GM23248 (cell line): ENCODE measurements at places on chromosomes 2 and 18.

DNA sequence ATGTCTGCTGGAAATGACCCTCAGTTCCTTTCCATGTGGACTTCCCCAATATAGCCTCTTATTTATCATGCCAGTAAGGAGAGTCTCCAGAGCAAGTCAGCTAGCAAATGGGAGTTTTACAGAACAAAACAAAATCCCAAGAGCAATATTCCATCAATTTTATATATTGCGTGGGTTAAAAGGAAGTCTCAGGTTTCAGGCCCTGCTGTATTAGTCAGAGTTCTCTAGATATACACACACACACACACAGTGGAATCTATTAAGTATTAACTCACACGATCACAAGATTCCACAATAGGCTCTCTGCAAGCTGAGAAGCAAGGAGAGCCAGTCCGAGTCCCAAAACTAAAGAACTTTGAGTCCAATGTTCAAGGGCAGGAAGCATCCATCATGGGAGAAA is 102.8 kb upstream of the MAP2 start:
- DNase-seq, result peak; percentile 59
- no peak overlapping the region for H3K4me3 ChIP-seq
- H3K27ac ChIP-seq, result no peak overlapping the region
- H3K4me1 ChIP-seq, result 0 out of 2 replicates have a peak, but pooled peaks cover 3% of the 10 kb centered on the region
- H3K36me3 ChIP-seq, result no peaks in the 10 kb centered on the region
- H3K27me3 ChIP-seq, result peaks cover 10% of the 10 kb centered on the region; the same call in 1 of the 2 replicates

DNA sequence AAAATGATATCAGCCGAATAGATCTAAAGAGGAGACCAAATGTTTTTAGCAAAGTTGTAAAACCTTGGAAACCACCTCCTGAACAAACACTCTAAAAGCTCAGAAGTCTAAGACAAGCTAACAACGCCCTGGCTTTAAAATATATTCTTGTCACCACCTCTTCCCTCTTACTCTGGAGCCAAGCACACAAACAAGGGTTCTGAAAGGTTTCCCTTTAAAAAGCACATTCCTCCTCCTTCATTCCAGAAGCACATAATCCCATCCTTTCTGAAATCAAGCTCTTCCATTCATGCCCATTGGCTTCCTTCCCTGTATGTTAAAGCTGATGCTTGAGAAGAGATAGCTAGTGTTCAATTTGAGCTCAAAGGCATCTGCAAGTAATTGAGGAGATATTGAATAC is 382.0 kb downstream of the LNPK start:
- no peaks in the 10 kb centered on the region for H3K36me3 ChIP-seq
- 0 out of 2 replicates have a peak, but pooled peaks cover 5% of the 10 kb centered on the region for H3K4me1 ChIP-seq
- DNase-seq, result no peak
- H3K27ac ChIP-seq, result no peak overlapping the region
- H3K4me3 ChIP-seq, result no peak overlapping the region

- no peaks in the 10 kb centered on the region for H3K4me1 ChIP-seq
- no peaks in the 10 kb centered on the region for H3K36me3 ChIP-seq
- DNase-seq, result no peak
- H3K27ac ChIP-seq, result no peak overlapping the region
These were observed 400.6 kb upstream of the CHST9 start for GRCh38 chr18:27585602-27586173.

- H3K27me3 ChIP-seq, result no peaks in the 10 kb centered on the region
- peaks cover 27% of the 10 kb centered on the region for H3K4me1 ChIP-seq
- no peak overlapping the region for H3K4me3 ChIP-seq
These were observed 65.9 kb downstream of the SOCS6 start for GRCh38 chr18:70354771-70355170.

- H3K27ac ChIP-seq, result no peak overlapping the region
- no peak for DNase-seq
- H3K27me3 ChIP-seq, result peaks cover 51% of the 10 kb centered on the region
- H3K4me3 ChIP-seq, result no peak overlapping the region
- no peaks in the 10 kb centered on the region for H3K4me1 ChIP-seq
These were observed 122.8 kb upstream of the PXDN start for GRCh38 chr2:1867141-1867540.

DNA sequence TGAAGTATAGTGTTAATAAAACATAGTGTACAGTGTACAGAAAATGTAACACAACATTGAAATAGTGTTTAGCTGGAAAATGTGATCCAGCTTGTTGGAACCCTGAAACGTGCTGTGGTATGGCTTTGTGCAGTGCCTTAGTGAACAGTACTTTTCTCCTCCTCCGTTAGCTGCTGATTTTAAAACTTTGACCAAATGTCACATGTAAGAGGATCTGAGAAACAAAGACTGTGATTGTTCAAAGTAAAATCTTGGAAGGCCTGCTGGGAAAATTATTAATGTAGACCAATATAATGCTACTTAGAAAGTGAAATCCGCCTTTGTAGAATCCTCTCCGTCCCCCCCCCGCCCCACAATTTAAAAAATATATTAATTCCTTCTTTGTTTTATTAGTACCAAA is 911 bp upstream of the KCNJ13 start:
- no peaks in the 10 kb centered on the region for H3K4me1 ChIP-seq
- no peak overlapping the region for H3K27ac ChIP-seq
- H3K36me3 ChIP-seq, result no peaks in the 10 kb centered on the region
- no peaks in the 10 kb centered on the region for H3K27me3 ChIP-seq
- H3K4me3 ChIP-seq, result no peak overlapping the region

DNA sequence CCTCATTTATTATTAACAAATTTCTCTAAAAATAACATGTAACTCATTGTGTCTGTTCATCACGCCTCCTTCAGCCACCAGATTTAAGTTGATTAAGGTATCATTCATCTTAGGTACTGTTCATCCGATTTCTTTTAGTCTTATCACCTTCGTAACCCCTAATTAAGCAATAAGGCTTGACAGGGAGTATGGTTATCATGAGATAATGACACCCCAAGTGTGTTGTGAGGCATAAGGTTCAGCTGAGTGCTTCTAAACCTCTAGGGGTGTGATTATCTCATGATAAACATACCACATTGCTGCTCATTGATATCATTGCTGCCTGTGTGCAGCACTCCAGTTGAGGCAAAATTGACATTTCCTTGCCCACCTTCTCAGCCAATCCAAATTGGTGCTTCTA is 158.9 kb upstream of the BOD1L2 start:
- DNase-seq, result no peak
- no peaks in the 10 kb centered on the region for H3K27me3 ChIP-seq
- no peak overlapping the region for H3K27ac ChIP-seq
- H3K4me3 ChIP-seq, result no peak overlapping the region
- 0 out of 2 replicates have a peak, but pooled peaks cover 3% of the 10 kb centered on the region for H3K4me1 ChIP-seq
- no peaks in the 10 kb centered on the region for H3K36me3 ChIP-seq

DNA sequence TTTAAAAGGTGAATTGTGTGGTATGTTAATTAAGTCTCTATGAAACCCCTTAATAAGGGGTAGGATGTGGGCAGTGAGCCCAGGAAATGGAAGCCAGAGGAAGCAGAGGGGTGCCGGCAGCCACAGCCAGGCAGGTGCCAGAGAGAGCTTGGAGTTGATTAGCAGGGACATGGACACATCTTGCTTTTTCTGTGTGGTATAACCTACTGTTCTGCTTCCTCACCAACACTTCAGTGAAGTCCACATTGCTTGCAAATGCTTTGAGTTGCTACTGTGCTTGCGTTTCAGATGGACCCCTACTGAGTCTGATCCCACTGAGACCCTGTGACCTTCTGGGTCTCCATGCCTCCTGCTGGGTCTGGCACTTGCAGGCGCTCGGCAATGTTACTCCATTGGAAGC is 30.3 kb upstream of the ARHGEF4 start:
- DNase-seq, result no peak
- H3K27me3 ChIP-seq, result no peaks in the 10 kb centered on the region
- no peak overlapping the region for H3K27ac ChIP-seq
- no peak overlapping the region for H3K4me3 ChIP-seq

GRCh38 chr18:8719192-8719591 is 13.8 kb downstream of the MTCL1 start:
- peaks cover 52% of the 10 kb centered on the region for H3K36me3 ChIP-seq
- H3K27me3 ChIP-seq, result no peaks in the 10 kb centered on the region
- peaks cover 9% of the 10 kb centered on the region for H3K4me1 ChIP-seq
- no peak overlapping the region for H3K4me3 ChIP-seq
